H7 (cell line): ENCODE measurements at places on chromosomes 1 and 21. TPM values are rescaled to one million over a fixed set of nuclear protein-coding genes. Genes with fewer than 3 reads are reported as not detected.

The FMO5 gene
- total RNA-seq = 5.0 and 6.3 TPM in 2 replicates

The TEX50 gene
- total RNA-seq = not detected in 2 replicates

DNA sequence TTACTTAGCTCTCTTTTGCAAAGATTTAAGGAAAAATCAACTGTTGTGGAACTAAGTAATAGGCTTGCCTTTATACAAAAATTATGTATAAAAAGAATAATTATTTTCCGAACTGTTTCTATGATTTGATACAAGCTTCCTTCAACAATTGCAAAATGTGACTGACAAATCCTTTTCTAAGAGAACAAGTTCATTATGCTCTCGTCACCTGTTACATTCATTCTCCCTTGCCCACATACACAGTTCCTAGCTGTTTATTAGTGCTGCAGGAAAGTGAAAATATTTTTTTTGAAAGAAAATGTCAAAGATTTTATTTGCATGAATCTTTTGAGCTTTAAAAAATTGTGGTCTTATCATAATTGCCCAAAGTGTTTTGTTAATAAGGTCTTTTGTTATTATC, 466.2 kb downstream of the USP25 start:
- no peak for DNase-seq

GRCh38 chr1:91548376-91549040, 47.9 kb downstream of the CDC7 start:
- no peak for DNase-seq

DNA sequence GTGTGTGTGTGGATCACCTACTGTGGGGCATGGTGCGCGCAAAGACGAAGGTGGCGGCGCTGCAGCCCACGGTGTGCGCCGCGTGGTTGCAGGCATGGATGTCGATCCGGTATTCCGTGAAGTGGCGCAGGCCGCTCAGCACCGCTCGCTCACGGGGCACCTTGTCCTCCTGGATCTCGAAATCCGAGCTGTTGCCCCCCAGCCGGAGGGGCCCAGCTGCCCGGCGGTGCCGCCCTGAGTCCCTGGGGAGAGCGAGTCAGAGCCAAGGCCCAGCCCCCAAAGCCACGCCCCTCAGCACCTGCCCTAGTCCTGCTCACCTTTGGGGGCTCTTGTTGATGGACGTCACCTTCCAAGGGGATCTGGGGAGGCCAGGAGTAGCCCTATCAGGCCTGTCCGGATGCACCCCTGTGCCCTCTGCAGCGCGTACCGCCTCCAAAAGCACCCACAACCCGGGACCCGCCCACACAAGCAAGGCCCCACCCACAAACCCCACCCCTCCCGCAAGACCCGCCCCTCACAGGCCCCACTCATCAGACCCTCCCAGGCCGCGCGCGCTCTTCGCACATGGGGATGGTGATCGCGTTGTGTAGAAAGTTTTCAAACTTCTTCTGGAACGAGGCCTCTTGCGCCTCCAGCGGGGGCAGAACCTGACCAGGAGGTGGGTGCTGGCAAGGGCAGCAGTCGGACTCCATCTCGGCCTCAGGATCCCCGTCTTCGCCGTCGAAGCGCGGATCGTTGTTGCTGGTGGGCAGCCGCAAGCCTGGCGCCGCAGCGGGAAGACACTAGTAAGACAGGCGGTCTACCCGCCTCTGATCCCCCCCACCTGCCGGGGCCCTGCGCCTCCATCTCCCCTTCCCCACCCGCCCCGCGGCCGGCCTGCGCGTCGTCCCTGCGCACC, 13.6 kb downstream of the INSRR start:
- peak; percentile 95 for DNase-seq

DNA sequence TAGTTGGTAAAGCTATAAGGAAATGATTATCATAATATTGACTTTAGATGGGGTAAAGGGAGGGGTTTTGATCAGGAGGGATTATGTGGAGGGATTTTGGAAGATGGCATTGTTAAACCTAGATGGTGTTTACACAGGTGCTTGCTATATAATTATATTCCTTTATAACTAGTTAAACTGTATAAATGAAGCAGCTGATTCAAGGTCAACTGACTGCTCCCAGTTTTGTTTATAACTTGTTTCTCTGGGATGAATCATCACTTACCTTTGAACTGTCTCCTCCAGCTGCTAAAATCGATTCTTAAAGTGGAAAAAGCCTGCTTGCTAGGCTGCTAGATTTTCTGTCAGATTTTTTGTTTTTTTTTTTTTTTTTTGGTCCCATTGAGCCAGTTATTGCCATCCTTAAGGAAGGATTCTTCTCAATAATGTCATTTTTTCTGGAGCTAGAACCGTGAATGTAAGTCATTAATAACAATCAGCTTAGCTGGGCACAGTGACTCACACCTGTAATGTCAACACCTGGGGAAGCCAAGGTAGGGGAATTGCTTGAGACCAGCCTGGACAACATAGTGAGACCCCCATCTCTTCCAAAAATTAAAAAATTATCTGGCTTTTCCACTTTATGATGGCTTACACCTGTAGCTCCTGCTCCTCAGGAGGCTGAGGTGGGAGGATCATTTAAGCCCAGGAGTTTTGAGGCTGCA, 153.2 kb downstream of the PIK3R3 start:
- no peak for DNase-seq
